Amniotic stem cell (primary cell): ENCODE measurements at places on chromosomes 3 and 15.
A peak's percentile ranks its signal among the peaks of the same experiment; 100 is the strongest.

GRCh38 chr3:143479727-143480126 lies 360.2 kb downstream of the CHST2 start:
- DNase-seq, result no peak

GRCh38 chr3:177249203-177249602 lies 51.9 kb upstream of the TBL1XR1 start:
- no peak for DNase-seq

DNA sequence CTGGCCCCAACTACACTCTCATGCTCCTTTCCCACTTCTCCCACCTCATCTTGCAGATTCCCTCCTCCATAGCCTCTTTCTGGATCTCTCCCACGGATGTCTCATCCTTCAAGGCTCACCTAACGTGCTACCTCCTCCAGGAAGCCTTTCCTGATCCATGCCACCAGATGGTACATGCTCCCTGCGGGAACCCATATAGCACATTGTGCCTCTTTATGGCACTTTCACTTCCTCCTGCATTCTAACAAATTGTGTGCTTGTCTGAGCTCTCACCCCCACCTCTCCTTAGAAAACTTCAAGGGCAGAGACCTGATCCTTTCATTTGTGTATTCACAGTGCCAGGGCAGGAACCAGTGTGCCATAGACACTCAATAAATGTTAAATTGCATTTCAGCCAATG lies 63.0 kb downstream of the HES1 start:
- DNase-seq, result no peak

DNA sequence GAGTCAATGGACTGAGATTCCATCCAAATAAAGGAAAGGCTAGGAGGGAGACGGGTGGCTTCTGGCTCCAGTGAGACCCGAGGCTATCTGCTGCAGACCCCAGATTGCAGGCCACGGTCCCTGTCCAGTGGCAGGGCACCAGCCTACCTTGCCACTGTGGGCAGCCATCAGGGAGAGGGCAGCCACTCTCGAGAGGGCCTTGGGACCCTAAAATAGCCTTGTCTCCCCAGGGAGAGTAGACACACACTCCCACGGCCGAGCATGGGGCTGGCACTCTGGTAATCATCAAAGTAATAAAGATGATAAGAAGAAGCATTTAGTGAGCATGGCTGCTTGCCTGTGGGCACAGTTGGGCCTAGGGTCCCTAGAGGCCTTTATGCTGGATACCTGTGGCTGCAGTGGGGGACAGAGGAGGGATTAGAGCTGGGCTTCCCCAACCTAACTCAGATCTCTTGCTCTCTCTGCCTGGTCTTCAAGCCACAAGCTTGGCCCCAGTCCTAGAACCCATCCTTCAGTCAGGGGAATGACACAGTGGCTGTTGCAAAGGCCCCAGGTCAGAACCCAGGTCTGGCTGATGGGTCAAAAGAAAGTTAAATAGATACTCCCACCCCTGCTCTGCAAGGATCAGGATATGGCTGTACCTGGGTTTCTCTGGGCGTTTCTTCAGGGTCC lies 9.2 kb upstream of the VIPR1 start:
- no peak for DNase-seq

DNA sequence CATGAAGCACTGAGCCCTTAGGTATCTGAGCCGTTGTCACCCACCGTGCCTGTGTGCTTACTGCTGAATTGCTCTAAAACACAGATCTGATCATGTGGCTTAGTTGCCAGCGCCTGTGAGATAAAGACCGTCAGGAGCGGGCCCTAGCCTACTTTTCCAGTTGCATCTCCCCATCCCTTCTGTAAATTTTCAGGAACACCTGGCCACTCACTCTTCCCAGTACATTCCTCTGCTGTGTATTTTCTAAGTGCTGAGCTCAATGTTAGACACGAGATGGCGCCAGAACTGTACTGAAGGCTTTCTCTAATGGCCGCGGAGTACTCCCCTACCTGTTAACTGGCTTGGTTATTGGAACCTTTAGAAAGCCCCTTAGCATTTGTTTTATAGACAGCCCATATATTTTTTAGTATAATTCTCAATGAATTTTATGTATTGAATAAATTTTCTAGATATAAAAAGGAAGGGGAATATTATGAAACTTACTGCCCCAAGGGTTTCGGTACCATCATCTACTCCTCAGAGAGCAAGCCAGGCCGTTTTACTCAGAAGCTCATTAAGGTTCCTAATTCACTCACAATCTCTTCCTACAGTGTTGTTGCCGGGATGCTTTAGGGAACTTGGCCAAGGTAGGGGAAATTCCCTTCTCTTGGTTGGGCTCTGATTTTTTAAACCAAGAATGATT lies 16.7 kb upstream of the WNT7A start:
- peak; percentile 42 for DNase-seq

DNA sequence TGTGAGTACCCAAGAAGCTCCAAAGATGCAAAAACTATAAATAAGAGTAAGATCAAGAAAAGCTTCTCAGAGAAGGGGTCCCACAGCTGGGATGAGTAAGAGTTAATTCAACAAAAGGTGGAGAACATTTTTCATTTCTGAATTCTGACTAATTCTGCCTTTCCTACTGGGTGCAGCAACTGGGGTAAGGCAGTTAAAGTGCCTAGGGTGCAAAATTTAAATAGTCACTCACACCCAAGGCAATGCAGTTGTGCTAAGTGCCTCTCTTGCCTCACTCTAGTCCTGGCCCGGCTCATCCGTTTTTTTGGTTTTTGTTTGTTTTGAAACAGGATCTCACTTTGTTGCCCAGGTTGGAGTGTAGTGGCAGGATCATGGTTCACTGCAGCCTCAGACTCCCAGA lies 240.2 kb downstream of the TP63 start:
- no peak for DNase-seq

- no peak for DNase-seq
Measured at GRCh38 chr15:45117308-45118130, 3.4 kb downstream of the DUOXA2 start.

- no peak for DNase-seq
Measured at GRCh38 chr15:76334438-76335306, 1.9 kb upstream of the ISL2 start.

DNA sequence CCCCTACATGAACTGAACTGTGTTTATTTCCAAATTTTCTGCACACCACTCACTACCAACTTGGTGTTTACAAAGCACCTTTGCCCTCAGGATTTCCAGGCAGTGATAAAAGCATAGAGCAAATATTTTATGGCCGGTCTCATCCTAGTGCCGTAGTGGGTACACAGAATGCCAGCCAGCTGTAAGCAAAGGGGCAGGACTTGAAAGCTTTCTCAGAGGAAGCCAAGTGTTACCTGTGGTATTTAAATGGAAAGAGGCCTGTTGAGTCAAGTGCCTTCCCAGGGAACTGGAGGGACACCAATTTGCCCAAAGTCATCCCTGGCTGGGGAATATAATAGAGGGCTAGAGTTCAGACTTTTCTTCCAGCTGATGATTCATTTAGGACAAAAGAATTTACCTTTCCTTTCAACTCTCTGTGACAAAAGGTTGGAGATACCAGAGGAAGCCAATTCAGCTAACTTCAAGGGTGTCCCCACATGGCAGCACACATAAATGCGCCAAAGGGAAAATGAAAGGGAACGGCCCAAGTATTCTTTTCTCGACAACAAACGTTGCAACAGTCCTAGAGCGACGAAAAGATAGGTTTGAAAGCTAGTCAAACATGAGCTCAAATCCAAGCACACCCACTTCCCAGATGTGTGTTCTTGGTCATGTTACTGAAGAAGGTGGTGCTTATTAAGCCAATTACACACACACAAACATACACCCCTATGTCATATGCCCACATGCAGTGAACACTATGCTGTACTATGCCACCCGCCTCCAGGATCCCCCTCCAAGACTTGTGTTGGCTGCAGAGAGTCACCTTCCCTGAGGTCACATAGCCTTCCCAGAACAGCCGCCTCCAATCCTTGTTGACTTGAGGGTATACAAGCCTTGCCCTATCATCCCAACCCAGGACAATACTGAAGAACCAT lies 27.7 kb downstream of the MAGI1 start:
- no peak for DNase-seq

GRCh38 chr15:63019511-63020109 lies 22.9 kb upstream of the TPM1 start:
- no peak for DNase-seq

GRCh38 chr3:48915296-48915695 lies 3.3 kb upstream of the ARIH2 start:
- no peak for DNase-seq

DNA sequence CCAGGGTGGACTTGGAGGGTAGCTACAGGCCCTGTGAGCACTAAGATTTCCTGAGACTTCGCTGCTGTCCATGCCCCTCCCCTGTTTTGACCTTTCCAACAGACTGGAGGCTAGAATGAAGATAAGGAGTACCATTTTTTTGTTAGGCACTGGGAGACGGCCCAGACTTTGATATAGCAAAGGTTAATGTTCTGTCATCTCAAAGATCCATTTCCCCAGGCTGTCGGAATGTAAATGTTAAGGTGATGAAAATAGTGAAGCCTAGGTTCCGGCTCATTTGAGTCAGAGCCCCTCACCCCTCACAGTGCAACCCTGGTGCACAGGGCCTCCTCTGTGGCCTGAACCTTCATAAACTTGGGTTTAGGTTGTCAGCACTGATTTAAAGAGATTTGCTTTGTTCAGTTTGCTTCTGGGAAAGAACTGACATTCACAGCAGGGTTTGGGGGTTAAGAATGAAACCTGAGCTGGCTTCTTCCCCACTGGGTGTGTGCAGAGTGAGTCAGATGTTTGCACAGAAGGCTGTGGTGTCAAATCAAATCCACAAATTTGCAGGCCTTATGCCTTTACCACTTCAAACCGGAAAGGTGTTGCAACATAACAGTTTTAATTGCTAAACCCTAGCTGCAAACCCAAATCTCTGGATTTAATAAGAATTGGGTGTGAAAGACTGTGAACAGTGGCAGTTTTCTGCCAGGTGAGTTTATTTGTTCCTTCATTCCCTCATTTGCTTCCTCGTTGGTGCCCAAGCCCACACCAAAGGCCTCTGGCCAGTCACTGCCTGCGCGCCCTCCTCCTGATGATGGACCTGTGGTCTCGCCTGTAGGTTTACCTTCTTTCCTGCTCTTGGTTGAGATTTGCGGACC lies 20.6 kb upstream of the KCTD6 start:
- DNase-seq, result peak; percentile 35

DNA sequence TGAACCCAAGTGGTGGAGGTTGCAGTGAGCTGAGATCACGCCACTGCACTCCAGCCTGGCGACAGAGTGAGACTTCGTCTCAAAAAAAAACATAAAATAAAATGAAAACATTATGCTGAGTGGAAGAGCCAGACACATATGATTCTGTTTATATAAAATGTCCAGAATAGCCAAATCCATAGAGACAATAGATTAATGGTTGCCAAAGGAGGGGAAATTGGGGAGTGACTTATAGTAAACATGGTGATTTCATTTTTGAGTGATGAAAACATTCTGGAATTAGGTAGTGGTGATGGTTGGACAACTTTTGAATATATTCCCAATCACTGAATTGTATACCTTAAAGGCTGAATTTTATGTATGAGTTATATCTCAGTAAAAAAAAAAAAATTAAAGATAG lies 172.0 kb upstream of the BFSP2 start:
- no peak for DNase-seq

DNA sequence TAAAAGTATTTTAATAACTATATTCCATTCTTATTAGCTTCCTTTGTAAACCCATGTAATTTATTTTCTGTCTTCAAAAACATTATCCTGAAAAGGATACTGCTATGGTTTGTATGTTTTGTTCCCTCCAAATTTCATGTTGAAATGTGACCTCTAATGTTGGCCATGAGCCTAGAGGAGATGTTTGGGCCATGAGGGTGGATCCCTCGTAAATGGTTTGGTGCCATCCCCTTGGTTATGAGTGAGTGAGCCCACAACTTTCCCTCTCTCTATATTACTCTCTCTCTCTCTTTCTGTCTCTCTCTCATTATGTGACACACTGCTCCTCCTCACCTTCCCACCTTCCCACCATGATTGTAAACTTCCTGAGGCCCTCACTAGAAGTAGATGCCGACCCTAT lies 357.7 kb downstream of the MFSD1 start:
- no peak for DNase-seq

DNA sequence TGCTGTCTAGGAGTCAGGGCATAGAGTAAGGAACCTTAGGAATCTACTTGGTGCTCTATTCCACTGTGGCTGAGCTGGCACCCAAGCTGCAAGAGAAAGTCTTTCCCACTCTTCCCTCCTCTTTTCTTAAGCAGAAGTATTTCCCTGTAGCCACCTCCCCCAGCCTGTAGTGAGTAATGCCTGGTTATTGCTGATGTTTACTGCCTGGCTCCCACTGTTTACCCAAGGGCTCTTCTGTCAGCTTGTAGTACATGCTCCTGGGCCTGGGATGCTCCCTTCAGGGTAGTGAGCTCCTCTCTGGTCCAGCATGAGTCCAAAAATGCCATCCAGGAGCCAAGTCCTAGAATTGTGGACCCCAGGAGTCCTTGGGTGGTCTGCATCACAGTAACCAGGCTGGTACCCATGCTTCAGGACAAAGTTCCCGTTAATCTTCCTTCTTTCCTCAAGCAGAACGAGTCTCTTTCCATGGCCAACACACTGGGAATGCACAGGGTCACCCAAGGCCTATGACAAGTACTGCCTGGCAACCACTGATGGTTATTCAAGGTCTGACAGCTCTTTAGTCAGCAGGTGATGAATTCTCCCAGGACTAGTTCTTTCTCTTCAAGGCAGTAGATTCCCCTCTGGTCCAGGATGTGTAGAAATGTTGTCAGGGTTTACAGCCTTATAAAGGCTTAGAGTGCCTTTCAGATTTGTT lies 17.6 kb downstream of the GALK2 start:
- DNase-seq, result no peak

DNA sequence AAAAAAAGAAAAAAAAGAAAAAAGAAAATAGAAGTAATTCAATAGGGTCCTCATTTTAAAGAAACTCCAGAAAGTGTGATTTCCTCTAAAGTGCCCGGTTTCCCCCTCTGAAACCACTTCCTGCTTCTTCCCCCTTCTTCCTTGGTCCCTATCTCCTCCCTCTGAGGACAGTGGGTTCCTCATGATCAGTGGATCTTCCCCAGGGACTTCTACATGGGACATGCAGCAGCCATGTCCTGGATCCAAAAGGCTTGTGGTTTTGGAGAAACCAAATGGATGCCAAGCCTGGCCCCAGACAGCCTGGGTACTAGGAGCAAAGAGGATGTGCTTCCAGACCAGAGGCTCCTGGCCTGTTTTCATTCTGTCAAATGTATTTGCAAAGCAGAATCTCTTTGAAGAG lies 26.6 kb upstream of the SMAD6 start:
- DNase-seq, result no peak

GRCh38 chr3:68295457-68295856 lies 636.9 kb downstream of the TAFA4 start:
- DNase-seq, result no peak
